ENCODE measurements at places on chromosomes 11 and 22. TPM values are rescaled to one million over a fixed set of nuclear protein-coding genes. Genes with fewer than 3 reads are reported as not detected.

- no peak for DNase-seq
Observed at GRCh38 chr11:94107363-94107762, 21.3 kb upstream of the PANX1 start.

DNA sequence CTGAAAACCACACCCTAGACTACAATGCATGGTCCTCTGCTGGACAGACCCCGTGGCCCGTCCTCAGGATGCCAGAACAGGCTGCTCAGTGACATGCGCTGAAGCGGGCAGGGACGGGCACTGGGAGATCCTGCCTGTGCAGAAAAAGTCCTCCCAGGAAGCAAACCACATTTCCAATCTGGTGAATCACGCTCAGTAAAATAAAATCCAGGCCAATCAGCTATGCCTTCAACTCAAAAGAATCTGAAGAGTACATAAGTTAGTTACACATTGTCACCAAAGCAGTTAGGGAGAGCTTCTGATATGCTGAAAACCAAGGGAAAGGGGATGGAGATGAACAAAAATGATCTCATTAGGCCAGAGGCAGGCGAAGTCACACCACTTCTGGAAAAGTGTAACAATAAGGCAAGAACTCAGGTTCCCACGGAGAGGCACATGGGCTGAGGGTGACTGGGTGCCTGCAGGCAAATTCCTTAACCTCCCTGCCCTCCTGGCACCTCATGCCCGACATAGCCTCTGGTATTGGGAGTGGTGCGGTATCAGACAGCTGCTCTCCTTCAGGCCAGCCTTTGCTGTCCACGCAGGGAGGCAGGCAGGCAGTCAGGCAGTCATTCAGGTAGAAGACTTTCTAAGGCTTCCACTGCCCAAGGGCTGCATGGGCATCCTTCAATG, 66.4 kb downstream of the APOL5 start:
- DNase-seq = no peak

DNA sequence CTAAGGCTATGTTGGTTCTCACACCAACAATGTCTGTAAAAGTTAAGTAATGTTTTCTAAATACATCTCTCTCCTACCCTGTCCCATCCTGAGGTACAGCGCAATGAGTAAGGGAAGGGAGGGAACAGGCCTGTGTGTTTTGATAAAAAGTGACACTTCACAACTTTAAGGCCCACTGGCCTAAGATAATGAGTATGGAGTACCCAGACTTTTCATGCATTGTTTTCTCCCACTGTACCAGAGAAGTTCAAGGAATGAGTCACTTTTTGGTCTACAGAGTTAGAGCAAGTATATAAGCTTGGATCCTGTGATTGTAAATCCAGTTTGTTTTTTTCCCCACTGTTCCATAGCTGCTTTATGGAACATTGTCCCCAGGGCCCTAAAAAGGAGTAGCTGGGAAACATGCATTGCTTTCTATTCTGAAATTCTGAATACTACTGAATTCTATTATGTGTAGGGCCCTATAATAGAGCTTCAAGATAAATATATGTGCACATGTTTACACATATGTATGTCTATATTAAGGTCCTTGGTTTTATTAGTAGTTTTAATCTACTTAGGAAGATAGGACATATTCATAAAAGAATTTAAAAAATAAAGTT, 29.8 kb downstream of the KCNE3 start:
- no peak for DNase-seq

- DNase-seq = no peak
Observed at GRCh38 chr11:94217705-94218104, 86.7 kb upstream of the IZUMO1R start.

DNA sequence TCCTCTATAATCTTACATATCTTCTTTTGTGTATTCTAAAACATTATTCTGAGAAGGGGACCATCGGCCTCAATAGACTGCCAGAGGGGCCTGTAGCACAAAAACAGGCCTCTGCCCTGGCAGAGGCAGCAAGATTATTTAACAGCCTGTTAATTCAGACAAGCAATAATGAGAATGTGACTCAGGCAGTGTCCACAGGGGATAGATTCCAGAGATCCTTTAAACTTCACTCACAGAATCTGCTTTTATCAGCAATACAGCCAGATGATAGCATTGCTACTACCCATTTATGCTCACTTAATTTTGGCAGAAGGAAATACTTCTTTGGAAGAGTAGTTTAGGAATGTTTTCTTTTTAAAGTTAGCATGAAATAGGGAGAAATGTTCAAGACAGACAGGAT, 44.9 kb downstream of the AAMDC start:
- DNase-seq = peak; percentile 16

DNA sequence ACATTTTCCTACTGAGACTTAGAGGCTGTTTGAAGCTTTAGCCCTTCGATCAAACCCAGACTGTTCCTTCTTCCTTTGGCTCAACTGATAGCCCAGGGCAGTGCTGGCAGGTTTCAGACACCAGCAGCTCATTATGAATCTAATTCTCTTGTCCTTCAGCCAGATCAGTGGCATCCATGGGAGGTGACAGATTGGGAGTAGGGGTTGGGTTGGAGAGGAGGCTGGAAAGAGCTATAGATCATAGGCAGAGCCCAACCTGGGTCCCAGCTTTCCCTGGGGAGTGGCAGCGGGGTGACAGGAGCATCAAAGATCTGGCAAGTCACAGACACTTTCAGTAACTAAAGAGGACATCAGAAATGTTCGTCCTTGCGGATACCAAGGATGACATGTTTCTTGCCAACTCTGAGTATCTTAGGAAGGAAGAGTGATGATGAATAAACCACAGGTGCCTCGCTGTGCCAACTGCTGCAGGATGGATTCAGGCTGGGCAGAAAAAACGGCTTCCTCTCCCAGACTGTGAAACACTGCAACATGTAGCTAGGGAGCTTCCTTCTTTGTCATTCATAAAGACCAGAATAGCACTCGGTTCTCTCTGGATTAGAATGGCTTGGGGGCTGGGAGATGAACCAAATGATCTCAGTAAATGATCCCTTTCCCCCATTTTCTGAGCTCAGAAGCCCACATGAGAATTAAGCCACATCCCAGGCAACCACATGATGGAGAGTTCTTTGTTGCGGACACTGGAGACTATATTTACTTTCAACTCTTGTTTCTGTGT, 19.1 kb downstream of the ABCC8 start:
- no peak for DNase-seq

DNA sequence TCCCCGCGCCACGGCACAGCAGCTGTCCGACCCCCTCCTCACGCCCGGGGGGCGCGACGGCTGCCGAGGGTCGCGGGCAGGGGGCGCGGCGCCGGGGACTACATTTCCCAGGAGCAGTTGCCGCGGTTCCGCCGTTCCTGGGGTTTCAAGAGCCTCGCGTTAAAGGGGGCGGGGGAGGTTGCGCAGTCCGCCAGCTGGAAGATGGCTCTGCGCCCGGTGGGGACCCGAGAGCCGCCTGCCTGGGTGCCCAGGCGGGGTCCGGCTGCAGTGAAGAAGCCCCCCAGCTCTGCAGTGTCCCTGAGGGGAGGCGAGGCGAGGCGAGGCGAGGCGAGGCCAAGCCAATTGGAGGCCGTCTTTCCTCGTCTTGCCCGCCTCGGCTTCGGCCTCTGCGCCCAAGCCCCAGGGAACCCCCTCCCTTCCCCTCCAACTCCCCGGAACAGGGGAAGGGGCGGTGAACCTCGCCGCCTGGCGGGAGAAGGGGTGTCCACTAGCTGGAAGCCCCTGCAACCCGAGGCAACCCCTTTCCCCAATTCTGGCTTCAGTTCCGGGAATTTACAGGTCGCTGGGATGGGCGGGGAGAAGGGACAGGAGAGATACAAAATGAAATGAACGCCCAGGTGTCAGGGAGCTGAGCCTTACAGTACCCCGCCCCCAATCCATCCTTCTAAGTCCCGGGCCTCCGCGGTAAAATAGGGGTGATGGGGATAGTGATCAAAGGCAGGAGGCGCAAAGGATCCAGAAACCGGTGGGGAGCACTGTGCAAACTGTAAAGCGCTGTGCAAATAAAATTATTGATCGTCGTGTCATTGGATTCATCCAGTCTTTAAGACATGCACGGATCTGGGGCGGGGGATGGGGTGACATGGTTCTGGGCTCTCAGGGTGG, 5.2 kb upstream of the GCAT start:
- peak; percentile 63 for DNase-seq

- peak; percentile 7 for DNase-seq
Observed at GRCh38 chr11:123590296-123590912, 64.0 kb downstream of the SCN3B start.

- peak; percentile 85 for DNase-seq
Observed at GRCh38 chr11:102572554-102573220, 42.1 kb upstream of the MMP7 start.

DNA sequence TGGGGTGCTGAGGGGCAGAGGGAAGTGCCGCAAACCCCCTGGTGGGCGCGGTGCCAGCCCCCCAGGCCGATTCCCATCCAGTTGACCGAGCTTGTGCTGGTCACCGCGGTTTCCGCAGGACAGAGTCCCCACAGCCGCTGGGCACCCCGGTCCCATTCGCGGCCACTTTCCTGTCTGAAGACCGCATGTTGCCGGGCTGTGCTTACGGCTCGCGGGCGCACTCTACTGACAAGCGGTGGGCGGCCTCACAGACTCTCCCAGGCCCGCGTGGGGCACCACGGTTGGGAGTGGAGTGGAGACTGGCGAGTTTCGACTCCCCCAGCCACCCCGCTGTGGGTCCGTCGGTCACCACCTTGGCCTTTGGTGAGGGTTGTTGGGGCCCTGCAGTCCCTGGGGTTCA, 648 bp upstream of the H19 start:
- DNase-seq = no peak

GRCh38 chr11:103070142-103070541, 21.8 kb downstream of the DCUN1D5 start:
- no peak for DNase-seq

GRCh38 chr11:17850336-17850735, 115.8 kb downstream of the KCNC1 start:
- no peak for DNase-seq

- DNase-seq = peak; percentile 88
Observed at GRCh38 chr11:36500315-36500721, 9.8 kb downstream of the TRAF6 start.

- peak; percentile 54 for DNase-seq
Observed at GRCh38 chr11:107549253-107549953, 16.1 kb downstream of the ALKBH8 start.

- DNase-seq = no peak
Observed at GRCh38 chr11:73406131-73406530, 29.9 kb downstream of the RELT start.

- DNase-seq = no peak
Observed at GRCh38 chr11:132535830-132536229, 996.5 kb downstream of the OPCML start.

DNA sequence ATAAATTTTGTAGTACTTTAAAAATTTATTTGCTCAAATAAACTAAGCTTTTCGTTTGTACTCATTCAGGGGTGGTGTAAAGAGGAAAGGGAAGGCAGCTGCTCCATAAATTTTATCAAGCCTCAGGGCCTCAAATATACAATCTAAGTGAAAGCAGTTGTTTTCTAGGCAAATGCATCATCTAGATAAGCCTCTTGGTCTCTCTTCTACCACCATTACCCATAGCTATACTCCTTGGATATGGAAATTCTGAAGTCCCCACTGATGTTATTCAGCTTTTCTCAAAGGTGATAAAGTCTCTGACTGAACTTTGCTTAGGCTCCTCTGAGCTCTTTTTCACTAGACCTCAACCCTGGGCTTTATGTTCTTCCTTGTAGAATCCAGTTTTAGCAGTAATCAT, 1313.1 kb downstream of the JRKL start:
- DNase-seq = no peak

- no peak for DNase-seq
Observed at GRCh38 chr11:67732045-67732787, 57.8 kb upstream of the ALDH3B2 start.

- no peak for DNase-seq
Observed at GRCh38 chr11:1511937-1512496, 25.4 kb upstream of the MOB2 start.

DNA sequence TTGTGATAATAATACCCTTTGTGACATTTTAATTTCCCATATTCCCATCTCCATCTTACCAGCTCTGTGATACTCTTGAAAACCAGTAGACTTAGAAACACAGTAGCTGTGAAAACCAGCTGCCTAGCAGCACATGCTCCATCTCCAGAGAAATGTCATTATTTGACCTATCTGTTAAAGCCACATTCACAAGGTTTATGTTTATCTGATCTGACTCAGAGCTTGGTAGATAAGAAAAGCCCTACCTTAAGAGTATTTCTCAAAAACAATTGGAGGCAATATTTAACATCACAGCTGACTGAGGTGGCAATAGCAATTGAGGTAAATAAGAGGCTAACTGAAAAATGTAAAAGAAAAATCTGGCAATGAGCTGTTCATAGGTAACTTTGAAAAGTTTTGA, 8.1 kb upstream of the ANO3 start:
- DNase-seq = no peak

DNA sequence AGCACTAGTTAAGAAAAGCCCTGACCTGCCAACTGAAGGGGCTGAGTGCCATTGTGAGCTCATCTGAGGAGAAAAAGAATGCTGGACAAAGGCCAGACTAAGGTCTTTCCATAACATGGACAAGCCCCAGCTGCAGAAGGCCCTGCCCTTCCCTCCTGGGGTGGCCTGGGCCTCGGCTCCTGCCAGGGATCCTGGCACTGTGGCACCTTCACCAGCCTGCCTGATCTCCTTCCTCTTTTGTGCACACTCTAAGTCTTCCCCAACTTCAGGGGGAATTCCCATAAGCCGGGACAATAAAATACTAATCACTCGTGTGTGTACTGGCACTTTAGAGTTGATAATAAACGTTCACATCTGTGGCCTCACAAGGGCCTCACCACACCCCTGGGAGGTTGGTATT, 9.9 kb downstream of the TMPRSS13 start:
- no peak for DNase-seq

- no peak for DNase-seq
Observed at GRCh38 chr11:84056653-84057376, 770.6 kb upstream of the CCDC90B start.

- DNase-seq = no peak
Observed at GRCh38 chr11:44604171-44604581, 38.7 kb downstream of the CD82 start.

GRCh38 chr11:119533921-119534736, 111.2 kb upstream of the THY1 start:
- DNase-seq = peak; percentile 52

- no peak for DNase-seq
Observed at GRCh38 chr11:23959462-23959861, 537.4 kb upstream of the LUZP2 start.

The MMP8 gene
- total RNA-seq = under 0.01 TPM

The NELL1 gene
- total RNA-seq = not detected

The INS gene
- total RNA-seq = not detected

The DRAP1 gene
- total RNA-seq = 216 TPM

The MISFA gene
- under 0.01 TPM for total RNA-seq

The CCDC89 gene
- 3.9 TPM for total RNA-seq

The FGF4 gene
- total RNA-seq = not detected

The OR8H3 gene
- not detected for total RNA-seq

The TH gene
- total RNA-seq = not detected

The TPBGL gene
- not detected for total RNA-seq

The RAG1 gene
- total RNA-seq = 0.32 TPM

The MMP1 gene
- total RNA-seq = 281 TPM

All from fibroblast of villous mesenchyme (primary cell).